ENCODE measurements at places on chromosomes 16 and 17.

GRCh38 chr16:77584205-77584859, 138.0 kb upstream of the NUDT7 start:
- no peak for DNase-seq

- no peak for DNase-seq
Measured at GRCh38 chr16:49811644-49812334, 44.1 kb downstream of the ZNF423 start.

DNA sequence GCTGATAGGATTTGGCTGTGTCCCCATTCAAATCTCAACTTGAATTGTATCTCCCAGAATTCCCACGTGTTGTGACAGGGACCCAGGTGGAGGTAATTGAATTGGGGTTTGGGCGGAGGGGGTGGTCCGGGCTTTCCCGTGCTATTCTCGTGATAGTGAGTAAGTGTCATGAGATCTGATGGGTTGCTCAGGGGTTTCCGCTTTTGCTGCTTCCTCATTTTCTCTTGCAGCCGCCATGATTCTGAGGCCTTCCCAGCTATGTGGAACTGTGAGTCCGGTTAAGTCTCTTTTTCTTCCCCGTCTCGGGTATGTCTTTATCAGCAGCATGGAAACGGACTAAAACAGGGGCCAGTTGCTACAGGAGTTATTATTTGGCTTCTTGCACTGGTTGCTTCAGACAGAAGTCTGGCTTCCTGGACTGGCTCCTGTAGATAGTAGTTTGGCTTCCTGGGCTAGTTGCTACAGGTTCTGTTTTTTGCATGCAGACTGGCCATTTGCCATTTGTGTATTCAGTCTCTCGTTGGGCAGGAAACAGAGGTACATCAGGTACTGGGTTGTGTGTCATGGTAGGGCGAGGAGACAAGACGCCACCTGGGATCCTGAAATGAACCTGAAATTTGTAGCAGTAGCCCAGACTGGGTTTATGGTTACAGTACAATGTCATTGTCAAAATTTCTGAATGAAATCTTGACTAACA, 32.6 kb downstream of the CNTNAP4 start:
- DNase-seq: no peak

- no peak for DNase-seq
Measured at GRCh38 chr17:44273607-44274006, 5.7 kb upstream of the SLC4A1 start.

GRCh38 chr17:80260791-80261158, at the start of gene RNF213:
Gene RNF213, plus strand, starts transcription at chr17:80260852. Its CDS starts 2,830 bp downstream, at chr17:80263682.
- no peak for DNase-seq

- no peak for DNase-seq
Measured at GRCh38 chr17:77460514-77461046, 319.8 kb downstream of the SEC14L1 start.

GRCh38 chr17:21511363-21512195, 135.4 kb downstream of the KCNJ12 start:
- DNase-seq: peak; percentile 38

GRCh38 chr16:47142486-47142820, 1.3 kb downstream of the NETO2 start:
- no peak for DNase-seq

DNA sequence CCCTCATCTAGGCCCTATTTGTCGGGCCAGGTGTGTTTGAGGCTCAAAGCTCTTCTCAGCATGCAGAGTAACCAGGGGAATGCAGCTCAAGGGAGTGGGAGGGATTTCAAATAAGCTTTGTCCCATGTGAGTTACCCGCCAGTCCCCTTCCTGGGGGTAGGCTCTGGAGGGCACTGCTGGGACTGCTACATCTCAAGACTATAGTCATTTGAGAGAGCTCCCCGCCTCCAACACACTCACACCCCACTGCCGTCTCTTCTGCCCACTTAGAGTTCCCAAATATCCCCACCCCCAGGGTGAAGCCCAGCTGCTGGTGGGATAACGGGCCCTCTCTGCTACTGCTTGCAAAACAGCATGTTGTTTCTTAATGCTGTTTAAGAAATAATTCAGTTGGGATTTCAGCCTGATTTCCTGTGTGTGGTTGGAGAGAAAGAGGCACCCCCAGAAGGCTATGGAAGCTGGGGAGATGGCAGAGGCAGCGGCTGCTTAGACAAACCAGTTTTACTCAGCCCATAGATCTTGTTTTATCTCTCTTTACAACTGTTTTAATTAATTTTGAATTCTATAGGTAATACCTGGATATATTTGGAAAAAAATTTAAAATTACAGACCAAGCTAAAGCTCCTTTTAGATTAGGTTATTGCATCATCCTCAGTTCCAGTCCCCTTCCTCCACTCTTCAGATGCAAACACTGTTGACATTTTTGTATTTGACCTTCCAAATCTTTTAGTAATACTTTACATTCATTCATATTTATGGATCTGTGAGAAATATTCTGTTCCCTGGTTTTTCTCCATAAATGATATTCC, 4.1 kb upstream of the MPO start:
- no peak for DNase-seq

- DNase-seq: no peak
Measured at GRCh38 chr17:66177048-66177447, 14.9 kb downstream of the CEP112 start.

DNA sequence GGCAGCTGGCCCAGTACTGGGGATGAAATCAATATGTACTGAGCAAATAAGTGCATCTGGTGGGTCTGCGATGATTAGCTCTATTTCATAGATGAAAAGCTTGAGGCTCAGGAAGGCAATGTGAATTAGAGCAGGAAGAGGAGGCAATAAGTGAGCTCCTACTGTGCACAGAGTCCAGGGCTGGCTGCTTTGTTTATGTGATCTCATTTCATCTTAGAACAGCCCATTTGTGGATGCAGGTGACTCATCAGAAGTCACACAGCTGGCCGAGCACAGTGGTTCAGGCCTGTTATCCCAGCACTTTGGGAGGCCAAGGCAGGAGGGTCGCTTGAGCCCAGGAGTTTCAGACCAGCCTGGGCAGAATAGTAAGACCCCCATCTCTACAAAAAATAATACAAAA, 7.1 kb downstream of the TMEM114 start:
- DNase-seq: no peak

- no peak for DNase-seq
Measured at GRCh38 chr16:24749310-24749709, 19.9 kb downstream of the TNRC6A start.

GRCh38 chr16:3656491-3657468, 2.3 kb downstream of the DNASE1 start:
- no peak for DNase-seq

DNA sequence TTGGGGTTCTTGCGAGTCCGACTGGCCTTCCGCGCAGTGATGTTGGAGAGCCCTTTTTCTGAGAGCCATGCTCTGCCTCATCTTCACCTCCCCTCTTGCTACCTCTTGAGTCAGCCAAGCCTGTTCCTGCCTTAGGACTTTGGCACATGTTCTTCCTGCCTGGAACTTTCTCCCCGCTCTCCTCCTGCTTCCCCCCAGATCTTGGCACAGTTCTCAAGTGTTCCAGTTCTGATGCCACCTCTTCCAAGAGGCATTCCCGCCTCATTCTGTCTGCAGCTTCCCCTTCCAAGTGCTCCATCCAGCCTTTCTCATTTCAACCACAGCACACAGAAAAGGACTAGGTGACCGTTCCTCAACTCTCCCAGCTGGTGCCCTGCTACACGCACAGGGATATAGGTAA, 7.7 kb downstream of the AKAP1 start:
- DNase-seq: no peak

GRCh38 chr16:2209258-2210008, 1.2 kb downstream of the BRICD5 start:
- DNase-seq: no peak

- DNase-seq: no peak
Measured at GRCh38 chr16:10965440-10966061, 21.2 kb downstream of the CLEC16A start.

DNA sequence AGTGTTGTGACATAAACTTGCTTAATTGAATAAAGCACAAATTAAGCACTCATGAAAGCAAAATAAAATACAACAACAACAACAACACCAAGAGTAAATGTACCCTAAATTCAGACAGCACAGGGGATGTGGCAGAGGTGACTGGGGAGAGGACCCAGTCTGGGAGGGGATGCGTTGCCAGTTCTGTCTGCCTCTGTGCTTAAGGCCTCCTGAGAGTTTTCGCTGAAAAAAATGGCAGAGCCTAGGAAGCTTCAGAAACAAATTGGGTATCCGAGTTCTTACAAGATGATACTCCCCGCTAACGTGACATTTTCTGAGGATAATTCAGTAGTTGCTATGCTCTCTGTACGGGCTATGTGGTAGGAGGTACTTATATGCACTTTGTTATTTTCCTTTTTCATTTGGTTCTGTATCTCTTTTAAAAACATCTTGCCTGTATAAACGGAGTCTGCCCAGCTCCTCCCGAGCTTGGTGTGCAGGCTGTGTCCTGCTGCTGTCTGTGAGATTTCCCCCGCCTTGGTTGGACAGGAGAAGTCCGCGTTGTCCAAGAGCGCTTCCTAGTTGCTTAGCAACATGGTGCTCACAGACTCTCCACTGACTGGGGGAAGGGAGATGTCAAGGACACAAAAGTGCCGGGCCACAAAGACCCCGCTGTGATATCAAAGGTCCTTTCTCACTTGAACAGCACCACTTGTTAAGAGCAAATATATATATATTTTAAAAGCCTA, 134.2 kb upstream of the CPHXL start:
- no peak for DNase-seq

DNA sequence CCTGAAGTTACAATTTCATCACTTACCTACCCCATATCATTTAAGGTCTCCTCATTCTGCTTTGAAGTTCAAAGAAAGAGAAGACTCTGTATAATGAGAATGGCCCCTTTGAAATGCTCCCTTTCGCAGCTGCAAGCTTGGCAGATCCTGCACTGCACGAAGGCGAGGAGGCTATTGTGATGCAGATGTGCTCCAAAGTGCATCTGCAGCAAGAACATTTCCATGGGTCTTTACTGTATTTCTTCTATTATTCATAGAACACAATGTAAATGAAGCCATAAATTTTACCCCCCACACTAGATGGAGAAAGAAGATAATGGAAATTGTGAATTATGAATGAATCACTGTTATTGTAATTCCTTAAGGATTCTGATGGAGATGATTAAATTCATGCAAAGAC, 178.7 kb downstream of the CHD9NB start:
- no peak for DNase-seq

- DNase-seq: no peak
Measured at GRCh38 chr17:44384823-44385286, 4.6 kb downstream of the ITGA2B start.

GRCh38 chr17:43974382-43975266, 20.9 kb upstream of the PYY start:
- no peak for DNase-seq

- no peak for DNase-seq
Measured at GRCh38 chr17:74491626-74492025, 25.2 kb downstream of the CD300A start.

DNA sequence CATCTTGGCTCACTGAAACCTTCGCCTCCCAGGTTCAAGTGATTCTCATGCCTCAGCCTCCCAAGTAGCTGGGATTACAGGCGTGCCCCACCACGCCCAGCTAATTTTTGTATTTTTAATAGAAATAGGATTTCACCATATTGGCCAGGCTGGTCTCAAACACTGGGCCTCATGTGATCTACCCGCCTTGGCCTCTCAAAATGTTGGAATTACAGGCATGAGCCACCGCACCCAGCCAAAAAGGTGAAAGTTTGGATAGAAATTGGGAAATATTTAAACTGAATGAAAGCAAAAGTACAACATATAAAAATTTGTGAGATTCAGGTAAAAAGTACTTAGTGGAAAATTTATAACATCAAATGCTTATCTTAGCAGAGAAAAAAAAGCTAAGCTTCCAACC, 52.9 kb upstream of the KIFC3 start:
- no peak for DNase-seq

DNA sequence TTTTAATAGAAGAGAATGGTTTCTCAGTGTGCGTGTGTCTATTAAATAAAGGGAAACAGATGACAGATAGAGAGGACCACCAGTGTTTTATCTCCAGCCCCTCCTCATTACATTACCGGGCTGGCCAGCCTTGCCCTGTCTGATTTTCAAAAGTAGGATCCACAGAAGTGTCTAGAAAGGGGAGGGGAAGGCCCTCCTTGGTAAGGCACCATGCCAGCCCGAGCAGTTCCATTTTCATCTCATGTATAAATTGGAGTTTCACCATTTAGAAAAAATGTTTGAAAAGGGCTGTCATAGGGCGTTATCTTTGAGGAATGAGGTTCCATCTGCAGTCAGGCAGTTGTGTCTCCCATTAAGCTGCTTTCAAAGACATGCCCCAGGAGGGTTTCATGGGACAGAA, 96.7 kb downstream of the SOCS1 start:
- no peak for DNase-seq

- DNase-seq: peak; percentile 61
Measured at GRCh38 chr17:43694081-43694870, 32.6 kb upstream of the MEOX1 start.

- no peak for DNase-seq
Measured at GRCh38 chr16:49411121-49411970, 37.7 kb downstream of the C16orf78 start.

GRCh38 chr17:35080536-35080935, 17.0 kb upstream of the RFFL start:
- no peak for DNase-seq

DNA sequence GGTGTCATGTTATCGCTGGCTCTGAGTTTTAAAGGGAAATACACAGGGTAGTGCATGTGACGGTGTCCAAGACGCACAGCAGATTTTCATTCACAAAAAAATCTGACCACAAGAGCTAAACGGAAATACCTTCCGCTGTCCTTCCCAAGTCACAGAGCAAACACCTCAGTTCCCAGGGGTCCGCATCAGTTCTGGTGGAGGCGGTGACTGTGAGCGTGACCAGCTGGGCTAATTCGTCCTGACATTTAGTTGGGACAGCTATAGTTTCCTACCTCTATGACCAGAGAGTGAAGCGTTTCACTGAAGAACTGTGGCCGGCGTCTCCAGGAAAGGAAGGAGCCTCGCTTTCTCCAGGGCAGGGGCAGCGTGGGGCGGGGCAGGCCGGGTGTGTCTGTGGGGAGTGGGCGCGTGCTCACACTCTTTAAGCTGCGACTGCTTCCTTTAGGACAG, 10.5 kb upstream of the FASN start:
- DNase-seq: no peak

GRCh38 chr16:52034830-52035229, 512.1 kb downstream of the TOX3 start:
- no peak for DNase-seq

DNA sequence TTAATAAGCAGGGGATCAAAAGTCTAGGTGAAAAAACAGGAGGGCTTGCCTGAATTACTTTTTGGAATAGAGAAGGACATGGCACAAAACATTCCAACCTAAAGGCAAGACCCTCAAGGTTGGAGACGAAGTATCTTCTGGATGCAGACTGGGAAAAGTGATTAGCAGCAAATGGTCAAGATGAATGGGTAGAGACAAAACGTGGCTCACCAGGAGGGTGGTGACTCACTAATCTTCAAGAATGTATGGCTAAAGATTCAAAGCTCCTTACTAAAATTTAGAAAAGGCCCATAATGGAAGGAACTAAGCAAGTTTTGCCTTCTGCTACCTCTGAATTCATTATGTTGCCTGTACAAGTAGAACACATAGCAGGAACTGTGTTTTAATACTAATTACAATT, 469.5 kb upstream of the RBFOX1 start:
- no peak for DNase-seq

GRCh38 chr17:1762901-1763898, 1.3 kb downstream of the SERPINF1 start:
- no peak for DNase-seq

- DNase-seq: no peak
Measured at GRCh38 chr16:65954446-65954845, 412.0 kb upstream of the CDH5 start.

Measured in stimulated activated CD8-positive, alpha-beta memory T cell treated with anti-CD3 and anti-CD28 coated beads, Interleukin-4, amount 100 ng/mL, for 1 hour (primary cell).